ENCODE measurements at places on chromosomes 11 and 22.

DNA sequence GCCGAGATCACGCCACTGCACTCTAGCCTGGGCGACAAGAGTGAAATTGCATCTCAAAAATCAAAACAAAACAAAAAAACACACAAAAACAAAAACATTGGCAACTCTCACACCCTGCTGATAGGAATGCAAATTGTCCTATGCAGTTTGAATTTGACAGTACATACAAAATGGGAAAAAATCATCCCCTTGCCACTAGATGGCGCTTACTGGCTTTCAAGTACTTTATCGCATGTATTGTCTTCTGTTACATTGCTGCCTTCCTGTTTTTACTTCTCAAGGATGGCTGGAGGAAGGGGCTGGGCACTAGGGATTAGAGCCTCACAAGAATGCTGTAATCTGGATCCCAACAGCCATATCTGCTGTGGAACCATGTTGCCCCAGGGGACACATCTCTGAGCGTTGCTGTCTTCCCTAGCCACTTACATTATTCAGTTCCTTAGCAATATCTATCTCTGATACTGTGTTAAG is 59.4 kb upstream of the A4GALT start:
- DNase-seq, result peak; percentile 64

GRCh38 chr11:4030197-4030596 is 64.4 kb upstream of the RRM1 start:
- no peak for DNase-seq

DNA sequence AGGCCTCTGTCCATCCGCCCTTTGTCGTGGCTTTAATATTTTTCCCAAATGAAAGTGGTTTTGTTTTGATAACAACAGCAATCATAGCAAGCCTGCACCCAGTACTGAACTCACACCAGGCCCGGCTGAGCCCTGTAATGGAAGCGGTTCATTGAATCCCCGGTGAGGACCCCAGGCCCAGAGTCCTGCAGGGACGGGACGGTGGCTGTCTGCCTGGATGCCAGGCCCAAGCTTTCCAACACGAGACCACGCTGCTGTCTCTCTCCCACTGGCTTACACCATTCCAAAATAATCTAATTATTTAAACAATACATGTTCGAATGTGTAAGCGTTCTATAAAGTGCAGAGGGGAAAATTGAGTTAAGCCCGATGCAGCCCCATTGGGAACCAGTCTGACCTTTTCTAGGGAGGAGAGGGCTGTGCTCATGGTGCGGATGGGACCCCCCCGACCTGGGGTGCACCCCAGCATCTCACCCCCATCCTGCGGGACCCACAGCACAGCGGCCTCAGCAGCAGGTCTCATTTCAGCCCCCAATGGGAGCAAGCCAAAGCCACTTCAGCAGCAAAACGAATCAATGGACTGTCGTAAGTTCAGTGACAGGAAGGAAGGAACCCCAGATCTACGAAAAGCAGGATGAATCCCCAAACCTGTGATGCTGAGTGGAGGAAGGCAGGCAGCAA is 1046.9 kb downstream of the BRD1 start:
- DNase-seq, result no peak

- DNase-seq, result no peak
These were observed 147.3 kb downstream of the FEZ1 start for GRCh38 chr11:125348674-125349309.

- DNase-seq, result peak; percentile 80
These were observed 1.0 kb downstream of the POU2AF3 start for GRCh38 chr11:111299101-111300026.

DNA sequence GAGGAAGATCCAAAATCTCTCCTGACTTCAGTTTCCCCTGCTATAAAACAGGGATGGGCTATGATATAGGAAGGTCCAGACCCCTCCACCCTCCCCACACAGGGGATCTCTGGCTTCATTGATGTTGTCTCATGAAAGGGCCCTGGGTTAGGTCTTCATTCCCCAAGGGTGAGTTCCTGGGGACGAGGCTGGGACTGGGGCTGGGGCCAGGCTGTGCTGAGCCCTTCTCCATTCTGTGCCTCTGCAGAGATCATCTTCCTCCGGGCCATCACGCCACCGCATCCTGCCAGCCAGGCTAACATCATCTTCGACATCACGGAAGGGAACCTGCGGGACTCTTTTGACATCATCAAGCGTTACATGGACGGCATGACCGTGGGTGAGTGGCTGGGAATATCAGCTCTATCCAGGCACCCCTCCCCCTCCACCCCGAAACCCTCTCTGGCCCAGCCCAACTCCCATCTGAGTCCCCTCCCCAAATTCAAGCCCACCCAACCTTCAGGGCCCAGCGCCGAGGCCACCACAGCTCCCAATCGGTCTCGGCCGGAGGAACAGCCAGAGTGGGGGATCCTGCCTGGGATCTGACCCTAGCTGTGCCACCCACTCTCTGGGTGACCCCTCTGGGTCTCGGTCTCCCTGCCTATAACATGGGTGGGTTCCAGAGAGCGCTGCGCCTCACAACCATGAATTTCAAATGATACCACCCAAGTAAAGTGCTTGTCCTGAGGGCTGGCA is 74.2 kb downstream of the FBLN1 start:
- no peak for DNase-seq

GRCh38 chr22:36344106-36344827 is 43.5 kb downstream of the MYH9 start:
- no peak for DNase-seq

DNA sequence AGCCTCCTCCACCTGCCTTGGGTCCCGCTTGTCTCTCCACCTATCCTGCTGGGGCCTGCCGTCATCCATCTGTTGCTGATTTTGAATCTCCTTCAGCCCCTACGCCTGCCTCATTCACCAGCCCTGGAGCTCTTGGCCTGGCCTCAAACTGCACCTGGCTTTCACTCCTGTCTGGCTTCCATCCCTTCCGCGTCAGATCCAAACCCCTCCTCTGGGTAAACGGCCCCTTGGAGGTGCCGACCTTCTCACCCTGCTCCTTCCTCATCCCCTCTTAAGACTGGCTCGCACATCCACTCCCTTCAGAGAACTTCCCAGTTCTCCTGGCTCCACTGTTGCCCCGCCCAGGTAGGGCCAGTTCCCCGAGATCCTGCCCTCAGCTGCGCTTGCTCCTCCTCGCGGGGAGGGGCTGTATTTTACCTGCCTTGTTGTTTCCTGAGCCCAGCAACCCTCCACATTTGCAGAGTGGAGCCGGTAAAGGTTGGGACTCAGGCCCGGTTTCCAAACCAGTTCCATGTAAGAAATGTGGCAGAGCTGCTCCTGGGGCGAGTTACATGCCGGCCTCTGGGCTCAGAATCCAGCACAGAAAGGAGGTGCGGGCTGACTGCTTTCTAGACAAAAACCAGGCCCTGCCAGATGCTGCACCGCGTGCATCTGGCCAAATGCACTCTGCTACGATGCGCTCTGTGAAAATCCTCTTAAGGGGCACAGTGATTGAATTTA is 13.9 kb upstream of the SHANK2 start:
- DNase-seq, result no peak

GRCh38 chr11:8218840-8219239 is 44.8 kb downstream of the LMO1 start:
- DNase-seq, result no peak

GRCh38 chr11:66715346-66716085 is 13.5 kb downstream of the SPTBN2 start:
- no peak for DNase-seq

DNA sequence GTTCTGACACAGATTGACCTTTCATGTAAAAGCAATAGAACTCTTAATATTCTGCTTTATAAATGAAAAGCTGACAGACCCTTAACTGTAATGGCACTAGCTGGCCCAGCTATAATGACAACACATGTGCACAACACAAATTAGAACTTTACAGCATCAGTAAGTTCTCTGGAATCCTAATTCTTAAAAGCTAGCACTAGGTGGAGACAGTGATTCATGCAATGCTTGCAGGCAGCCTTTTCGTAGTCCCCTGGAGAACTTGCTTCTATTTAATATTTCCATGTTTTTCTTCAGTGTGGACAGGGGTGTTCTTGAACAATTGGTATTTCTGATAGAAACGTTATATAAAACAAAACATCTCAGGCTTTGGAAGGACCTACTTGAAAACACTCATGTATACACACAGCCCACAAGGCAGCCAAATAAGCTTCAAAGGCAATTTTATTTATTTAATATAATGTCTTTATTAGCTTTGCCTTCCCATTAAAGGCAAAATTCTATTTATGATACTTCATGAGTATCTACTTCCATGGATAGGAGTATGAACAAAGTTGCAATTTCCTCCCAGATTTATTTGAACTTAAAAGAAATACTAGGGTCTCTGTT is 374.3 kb upstream of the MPPED2 start:
- no peak for DNase-seq

DNA sequence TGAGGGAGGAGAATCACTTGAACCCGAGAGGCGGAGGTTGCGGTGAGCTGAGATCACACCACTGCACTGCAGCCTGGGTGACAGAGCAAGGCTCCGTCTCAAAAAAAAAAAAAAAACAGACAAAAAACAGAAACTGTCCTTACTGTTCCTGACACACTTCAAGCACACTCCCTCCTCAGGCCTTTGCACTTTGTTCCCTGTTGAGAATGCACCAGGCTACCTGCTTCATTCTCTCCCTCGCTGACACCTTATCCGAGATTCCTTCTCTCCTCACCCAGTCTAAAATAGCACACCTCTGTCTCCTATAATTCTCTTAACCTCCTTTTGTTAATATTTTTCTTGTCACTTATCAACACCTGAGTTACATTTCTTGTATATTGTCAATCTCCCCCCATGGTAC is 32.3 kb upstream of the TECTA start:
- no peak for DNase-seq

DNA sequence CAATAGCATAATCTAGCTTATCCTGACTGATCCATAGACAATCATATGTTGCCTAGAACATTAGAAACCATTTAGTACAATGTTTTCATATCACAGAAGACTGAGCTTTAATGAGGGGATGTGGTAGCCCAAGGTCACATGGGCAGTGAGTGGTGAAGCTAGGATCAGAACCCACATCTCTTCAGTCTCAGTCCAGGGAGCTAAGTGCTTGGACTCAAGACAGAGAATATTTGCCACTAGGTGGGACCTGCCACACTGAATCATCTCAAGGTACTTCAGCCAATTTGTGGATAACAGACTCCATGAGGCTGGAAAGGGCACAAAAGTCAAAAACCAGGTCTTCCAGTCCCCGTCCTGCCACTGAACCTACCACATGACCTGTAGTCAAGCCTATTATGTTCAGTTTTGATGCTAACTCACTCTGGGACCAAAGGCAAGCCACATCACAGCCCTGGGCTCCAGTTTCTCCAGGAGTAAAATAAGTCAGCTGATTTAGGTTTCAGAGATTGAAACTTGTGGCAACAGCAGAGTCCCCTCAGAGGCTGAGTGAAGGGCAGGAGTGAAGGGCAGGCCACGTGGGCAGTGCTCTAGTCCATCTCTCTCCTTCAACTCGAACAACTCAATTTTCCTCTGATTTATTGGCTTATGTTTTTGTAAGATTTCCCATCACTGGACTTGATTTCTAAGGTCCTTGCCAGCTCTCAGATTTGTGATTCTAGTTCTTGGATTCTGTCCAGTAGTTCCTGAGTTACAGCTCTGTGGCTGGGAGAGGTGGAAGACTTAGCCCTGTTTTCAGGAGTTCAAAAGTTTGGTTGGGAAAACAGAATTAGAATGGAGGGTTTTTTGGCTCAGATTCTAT is 84.6 kb upstream of the PHOX2A start:
- DNase-seq, result no peak
